ENCODE measurements at places on chromosomes 1 and 21.

DNA sequence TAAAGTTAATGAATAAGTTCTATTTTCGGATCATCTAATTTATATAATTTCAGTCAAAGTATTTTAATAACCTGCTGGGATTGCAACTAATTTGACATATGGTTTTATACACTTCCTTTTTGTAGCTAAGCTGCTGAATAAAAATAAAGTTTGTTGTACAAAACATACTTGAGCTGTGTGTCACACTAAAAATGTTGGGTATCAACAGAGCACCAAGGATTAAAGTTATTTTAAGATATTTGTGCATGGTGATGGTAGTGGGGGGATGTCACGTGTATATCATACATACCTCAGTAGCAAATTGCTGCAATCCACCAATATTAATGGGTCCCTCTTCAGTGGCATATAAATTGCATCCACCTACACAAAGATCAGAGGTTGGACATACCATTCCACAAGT is 199.6 kb downstream of the DPYD start:
- no peak for DNase-seq

DNA sequence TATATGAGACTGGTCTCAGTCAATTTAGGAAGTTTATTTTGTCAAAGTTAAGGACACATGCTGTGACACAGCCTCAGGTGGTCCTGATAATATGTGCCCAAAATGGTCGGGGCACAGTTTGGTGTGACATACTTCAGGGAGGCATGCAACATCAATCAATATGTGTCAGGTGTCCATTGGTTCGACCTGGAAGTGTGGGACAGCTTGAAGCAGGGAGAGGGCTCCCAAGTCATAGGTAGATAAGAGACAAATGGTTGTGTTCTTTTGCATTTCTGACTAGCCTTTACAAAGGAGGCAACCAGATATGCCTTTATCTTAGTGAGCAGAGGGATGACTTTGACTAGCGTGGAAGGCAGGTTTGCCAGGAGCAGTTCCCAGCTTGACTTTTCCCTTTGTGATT is 4.5 kb upstream of the ERVH48-1 start:
- no peak for DNase-seq

GRCh38 chr1:201633811-201634210 is 94.9 kb downstream of the NAV1 start:
- DNase-seq = no peak

DNA sequence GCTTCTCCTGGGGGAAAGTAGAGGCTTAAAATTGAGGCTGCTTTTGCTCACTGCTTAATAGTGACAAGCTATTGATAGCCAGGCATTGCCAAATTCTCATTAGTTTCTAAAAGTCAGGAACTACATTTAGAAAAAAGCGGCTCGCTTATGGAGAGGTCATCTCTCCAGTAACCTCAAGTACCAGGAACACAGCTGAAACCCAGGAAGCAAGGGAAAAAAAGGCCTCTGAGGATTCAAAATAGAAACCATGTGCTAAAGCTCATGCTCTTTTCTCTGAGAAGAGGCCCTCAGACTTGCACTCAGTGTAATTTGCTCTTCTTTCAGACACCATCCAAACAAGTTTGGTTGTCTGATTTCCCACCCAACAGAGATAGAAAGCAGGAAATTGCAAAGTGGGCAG is 261.4 kb upstream of the USP25 start:
- no peak for DNase-seq

DNA sequence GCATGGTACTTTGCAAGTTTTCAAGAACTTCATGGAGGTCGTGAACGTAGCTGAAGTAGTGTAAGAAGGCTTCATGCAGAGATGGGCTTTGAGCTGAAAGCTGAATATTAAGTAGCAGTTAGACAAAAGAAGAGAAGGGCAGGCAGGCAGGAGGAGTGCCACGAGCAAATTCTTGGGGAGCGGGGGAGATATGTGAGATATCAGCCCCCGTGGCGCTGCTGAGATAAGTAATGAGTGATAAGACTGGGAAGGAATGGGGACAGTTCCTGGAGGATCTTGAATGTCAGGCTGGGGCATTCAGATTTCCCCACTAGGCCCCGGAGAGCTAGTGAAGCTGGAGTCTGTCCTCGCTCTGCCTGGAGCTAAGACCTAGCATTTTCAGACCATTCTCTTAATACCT is 27.9 kb upstream of the KIRREL1 start:
- DNase-seq = no peak

- DNase-seq = no peak
These were observed 21.6 kb upstream of the GPR137B start for GRCh38 chr1:236120721-236121153.

DNA sequence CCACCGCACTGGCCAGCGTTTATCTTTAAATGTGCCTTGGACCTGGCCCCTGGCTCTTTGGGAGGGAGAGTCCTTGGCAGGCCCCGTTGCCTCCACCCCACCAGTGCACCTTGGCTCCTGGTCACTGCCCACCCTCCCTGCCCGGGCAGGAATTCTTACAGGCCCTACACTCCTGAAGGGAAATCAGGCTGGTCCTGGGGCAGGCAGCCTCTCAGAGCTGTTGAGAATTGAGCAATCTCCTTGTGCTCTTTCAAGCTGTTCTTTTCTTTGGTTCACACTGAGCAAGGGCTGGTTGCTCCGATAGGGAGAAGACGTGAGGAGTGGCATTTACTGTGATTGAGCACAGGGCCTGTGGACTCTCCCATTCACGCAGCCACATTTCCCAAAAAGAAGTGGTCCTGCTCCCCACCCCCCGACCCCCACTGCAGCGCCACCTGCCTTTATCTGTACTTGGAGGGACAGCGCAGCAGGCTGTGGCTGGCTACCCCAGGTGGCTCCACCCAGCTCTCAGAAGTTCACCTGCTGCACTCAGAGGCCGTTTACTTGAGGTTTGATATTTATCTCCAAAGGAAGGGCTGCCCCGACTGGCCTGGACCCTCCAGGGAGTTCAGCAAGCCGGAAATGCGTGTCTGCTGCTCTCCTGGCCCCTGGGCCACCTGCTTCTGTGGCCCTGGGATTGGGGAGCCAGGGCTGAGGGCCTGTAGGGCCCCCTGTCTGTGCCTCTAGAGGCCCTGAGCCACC is 47.8 kb downstream of the SKI start:
- no peak for DNase-seq

GRCh38 chr1:27632387-27633297 is 2.3 kb downstream of the FGR start:
- DNase-seq = peak; percentile 55

DNA sequence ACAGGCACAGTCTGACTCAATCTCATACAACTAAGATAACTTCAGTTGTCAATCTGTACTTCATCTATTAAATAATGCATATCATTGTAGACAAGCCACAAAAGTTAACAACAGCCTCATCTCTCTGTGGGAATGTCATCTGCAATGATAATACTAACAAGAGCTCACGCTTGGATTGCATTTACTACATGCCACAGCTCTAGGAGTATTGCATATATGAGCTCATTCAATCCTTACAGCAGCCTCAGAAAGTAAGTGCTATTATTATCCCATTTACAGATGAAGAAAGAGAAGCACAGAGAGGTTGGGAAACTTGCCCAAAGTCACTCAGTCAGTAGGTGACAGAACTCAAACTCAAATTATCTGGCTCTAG is 105.7 kb upstream of the GUCA2B start:
- no peak for DNase-seq

GRCh38 chr1:118366286-118366685 is 181.3 kb upstream of the SPAG17 start:
- DNase-seq = no peak

DNA sequence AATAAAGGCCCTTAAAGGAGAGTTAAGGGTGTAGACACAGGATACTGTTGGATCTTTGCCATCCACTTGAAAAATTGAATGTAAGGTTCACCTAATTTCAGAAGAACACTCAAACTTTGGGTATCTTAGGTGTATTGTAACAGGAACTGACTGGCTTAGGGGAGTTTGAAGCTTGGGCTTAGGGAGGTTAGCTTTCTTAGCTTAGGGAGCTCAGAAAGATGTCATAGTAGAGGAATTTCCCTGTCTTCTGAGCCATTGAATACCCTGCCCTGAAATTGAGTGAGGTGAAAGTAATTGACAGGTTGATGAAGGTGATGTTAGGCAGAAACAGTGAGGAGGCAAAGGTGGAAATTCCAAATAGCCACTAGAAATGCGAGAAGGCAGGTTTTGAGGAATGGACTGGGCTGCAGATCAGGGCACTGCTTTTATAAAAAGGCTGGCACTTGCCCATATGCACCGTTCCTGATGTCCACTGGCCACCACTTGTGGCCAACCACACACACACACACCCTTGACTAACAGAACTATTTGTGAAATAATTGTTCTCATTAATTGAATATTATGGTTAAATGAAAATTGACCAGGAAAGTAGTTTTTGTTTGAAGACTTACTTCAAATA is 16.5 kb downstream of the BACH1 start:
- DNase-seq = no peak

GRCh38 chr1:168408884-168409283 is 128.2 kb downstream of the TBX19 start:
- DNase-seq = peak; percentile 58

GRCh38 chr1:176098560-176098959 is 108.5 kb downstream of the COP1 start:
- no peak for DNase-seq

DNA sequence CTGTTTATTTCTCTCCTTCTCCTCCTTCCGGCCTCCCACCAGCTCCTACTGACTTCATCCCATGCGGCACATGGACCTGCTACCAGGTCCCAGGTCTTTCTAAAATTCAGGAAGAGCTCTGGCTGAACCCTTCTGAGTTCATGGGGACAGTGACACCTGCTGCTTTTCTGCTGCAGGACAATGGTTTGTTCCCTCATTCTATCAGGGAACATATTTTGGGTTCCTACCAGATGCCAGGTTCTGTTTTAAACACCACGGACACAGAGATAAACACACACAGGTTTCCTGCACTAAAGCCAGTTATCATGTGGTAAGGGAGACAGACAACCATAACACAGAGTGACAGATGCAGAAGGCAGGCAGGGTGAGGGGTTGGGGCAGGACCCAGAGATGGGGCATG is 114.0 kb upstream of the RAB4A start:
- DNase-seq = no peak

DNA sequence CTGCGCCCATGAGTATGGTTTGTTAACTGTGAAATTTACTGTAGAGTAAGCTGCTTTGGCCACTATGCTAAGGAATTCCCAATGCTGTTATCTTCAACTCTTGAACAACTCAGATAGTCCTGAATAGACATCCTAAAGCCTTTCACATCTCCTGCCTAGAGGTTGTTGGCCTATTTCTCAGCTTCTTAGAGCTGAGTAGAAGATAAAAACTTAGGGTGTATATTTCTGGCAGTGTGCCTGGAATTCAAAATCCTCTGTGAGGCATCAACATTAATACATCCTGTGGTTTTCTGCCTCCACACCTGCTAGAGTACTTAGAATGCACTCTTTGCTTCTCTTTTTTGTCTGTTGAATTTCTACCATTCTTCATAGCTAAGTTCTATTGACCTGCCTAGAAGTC is 45.8 kb upstream of the RC3H1 start:
- DNase-seq = no peak

Measured in activated CD4-positive, alpha-beta T cell treated with anti-CD3 and anti-CD28 coated beads, Interleukin-2, amount 50 U/mL, for 4 hours (primary cell).